ENCODE measurements at places on chromosomes 11 and 22.

GRCh38 chr11:71971680-71972079 is 27.0 kb upstream of the IL18BP start:
- no peak for DNase-seq

DNA sequence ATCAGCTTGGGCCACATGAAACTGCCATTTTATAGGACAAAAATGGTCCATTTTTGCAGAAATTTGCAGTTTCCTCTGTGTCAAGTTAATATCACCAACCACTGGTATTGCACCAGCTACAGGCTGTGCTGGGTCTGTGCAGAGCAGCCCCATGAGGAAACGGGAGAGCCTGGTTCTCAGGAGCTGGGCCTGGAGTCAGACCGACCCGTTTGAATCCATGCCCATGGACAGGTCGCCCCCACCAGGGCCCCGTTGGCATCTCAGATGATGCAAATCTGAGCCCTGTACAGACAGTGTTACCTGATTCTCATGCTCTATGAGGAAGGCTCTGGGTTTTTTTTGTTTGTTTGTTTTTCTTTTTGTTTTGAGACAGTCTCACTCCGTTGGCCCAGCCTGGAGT is 9.8 kb upstream of the SEC14L6 start:
- DNase-seq: no peak

- DNase-seq: no peak
These were observed 55.9 kb downstream of the CERK start for GRCh38 chr22:46682011-46682731.

DNA sequence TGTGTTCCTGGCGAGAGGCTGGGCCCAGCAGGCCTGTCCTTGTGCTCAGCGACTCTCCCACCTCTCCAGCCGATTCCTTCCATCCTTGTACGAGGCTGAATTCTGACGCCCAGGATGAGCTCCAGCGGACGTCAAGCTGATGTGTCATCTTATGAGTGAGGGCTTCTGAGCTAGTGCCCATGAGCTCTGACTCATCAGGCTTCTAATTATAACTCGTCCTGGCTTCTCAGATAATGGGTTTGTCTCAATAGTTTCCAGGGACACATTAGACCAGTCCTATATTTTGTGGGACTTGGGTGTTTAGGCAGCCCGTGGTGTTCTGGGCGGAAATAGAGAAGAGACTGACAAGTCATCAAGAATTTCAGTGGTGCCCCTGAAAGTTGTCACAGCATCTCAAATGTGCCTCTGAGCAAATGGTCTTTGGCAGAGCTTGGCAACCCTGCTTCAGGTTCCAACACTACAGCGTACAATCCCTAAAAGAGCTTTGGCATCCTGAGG is 108.2 kb upstream of the CD44 start:
- DNase-seq: no peak

GRCh38 chr11:942823-943222 is 17.2 kb downstream of the AP2A2 start:
- no peak for DNase-seq

GRCh38 chr11:87116185-87116584 is 78.5 kb downstream of the TMEM135 start:
- DNase-seq: no peak

GRCh38 chr22:29183971-29184848 is 21.5 kb upstream of the EMID1 start:
- DNase-seq: no peak
